ENCODE measurements at places on chromosomes 12 and 14.

DNA sequence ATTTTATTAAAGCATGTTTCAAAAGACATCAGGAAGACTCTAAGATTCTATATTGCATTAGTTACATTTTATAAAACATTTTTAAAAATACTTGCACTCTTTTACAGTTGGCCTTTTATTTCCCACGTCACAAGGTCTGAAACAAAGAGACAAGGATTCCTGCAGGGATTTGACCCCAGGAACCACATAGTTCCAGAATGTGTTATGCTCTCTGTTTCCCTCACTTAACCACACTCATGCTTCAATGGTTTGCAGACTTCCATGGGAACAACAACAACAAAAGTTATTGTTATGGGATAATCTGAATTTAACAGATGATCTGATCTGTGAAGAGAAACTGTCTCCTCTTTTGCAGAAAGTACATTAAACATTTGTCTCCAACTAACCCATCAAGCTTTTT is 104.3 kb upstream of the PPFIA2 start:
- no peak for DNase-seq

DNA sequence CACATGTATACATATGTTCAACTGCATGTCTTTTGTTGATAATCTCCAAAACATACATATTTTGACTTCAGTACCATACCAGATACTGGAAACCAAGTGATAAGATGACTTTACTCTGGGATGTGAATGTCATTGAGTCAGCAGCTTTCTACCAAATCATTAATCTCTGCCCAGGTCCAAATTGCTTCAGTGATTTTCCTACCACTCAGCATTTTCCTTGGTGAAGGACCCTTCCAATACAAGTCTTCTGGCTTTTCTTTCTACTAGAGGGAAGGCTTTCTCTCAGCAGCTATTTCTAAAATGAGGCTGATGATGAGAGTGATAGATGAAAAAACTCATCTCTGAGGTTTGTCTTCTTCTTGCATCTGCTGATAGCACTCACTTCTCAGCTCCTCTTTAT is 1008.5 kb downstream of the NRXN3 start:
- DNase-seq: no peak

DNA sequence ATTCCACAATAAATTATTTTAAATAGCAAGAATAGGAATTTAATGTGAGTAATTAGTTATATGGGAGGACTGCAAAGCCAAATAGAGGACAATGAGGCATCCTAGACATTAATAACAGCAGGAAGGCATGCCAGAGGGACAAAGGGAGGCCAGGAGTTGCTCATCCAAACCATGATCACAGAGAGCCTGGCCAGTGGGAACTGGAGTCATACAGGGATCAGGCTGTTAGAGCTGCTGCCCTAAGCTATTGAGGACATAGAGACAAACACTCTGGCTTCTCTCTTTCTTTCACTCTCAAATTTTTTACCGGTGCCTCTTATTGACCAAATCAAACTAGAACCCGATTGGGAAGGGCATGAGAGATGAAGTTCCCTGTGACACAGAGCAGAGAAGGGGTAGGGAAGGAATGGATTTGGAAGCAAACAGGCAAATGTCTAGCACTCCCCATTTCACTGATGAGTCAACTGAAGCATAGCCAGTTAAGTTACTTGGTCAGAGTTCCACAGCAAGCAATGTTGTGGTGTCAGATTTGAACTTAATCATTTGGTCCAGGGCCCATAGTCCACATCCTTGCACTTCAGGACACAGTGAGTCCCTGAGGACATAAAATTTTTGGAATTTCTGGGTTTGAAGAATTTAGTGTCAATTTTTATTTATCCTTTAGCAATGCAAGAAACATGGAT is 17.9 kb upstream of the CFAP54 start:
- no peak for DNase-seq

DNA sequence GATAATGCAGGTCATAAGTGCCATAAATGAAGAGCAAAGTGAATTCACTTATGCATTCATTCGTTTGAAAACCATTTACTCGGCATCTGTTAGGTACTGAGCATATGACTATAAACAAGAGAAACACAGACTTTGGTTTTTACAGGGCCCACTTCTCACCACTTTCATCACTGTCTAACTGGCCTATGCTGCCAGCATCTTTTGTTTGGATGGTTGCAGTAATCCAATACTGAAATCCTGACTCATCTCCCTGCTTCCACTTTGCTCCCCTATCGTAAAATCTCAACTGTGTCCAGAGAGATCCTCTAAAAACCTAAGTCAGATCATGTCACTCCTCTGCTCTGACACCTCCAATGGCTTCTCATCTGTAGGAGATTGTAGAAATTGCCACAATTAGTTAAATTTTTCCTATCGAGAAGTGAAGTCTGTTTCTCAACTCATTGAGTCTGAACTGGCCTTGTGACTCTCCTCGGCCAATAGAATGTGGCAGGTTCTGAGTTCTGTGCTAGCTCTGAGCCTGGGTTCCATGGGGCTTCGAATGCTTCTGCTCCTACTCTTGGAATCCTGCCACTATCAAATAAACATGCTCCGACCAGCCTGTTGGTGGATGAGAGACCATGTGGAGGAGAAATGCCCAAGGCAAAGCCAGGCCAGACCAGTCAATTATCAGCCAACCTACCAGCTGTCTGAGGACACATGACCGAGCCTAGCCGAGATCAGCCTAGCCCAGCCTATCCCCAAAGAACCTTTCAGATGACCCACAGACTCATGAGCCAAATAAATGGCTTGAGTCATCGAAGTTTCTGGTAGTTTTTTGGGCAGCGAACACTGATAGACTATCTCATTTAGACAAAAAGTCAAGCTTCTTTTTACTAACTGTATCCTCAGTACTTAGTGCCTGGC is 2.2 kb upstream of the BATF start:
- no peak for DNase-seq
